Karpas-422 (cell line): ENCODE measurements at places on chromosomes 2 and 18. TPM values are rescaled to one million over a fixed set of nuclear protein-coding genes. Genes with fewer than 3 reads are reported as not detected.

The ZNF2 gene
- total RNA-seq, result 3.8 and 7.1 TPM in 2 replicates

The ARHGEF33 gene
- total RNA-seq, result 0.18 TPM in 1 of 2 replicates, not detected in the other

DNA sequence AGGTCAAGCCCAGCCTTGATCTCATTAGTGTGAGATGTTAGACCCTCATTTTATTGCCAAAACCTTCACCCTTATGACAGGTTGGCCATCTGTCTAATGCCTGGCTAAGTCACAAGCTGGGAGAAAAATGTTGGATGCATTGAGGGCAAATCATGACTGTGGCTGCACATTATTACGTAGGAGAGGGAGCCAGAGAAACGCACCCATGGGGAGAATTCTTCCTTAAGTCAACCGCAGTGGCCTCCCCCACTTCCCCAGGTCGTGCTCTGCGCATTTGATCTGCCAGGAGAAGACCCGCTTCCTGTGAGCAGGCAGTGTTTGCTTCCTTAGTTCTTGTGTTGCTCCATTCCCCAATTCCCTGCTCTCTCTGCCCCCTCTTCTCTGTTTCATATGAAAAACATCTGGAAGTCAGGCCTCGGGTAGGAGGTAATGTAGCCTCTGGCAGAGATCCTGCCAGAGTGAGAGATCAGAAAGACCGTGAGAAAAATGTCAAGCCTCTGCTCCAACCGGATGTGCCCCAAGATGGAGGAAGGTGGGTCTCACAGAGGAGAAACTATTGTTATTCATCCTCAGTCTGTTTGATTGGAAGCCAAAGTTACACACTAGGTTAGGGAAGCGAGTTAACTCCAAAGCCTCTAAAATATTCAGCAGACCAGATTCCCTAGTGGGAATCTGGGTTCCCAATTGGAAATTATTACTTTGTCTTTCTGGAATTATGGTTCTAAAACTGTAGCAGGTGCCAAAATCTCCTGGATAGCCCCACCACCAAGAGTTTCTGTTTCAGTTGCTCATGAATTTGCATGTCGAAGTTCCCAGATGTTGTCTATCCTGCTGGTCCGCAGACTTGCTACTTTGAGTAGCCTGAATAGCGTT lies 144.3 kb upstream of the PELI1 start:
- no peak overlapping the region for H3K27ac ChIP-seq
- no peaks in the 10 kb centered on the region for H3K36me3 ChIP-seq
- DNase-seq, result no peak
- H3K4me3 ChIP-seq, result no peak overlapping the region
- no peaks in the 10 kb centered on the region for H3K27me3 ChIP-seq

DNA sequence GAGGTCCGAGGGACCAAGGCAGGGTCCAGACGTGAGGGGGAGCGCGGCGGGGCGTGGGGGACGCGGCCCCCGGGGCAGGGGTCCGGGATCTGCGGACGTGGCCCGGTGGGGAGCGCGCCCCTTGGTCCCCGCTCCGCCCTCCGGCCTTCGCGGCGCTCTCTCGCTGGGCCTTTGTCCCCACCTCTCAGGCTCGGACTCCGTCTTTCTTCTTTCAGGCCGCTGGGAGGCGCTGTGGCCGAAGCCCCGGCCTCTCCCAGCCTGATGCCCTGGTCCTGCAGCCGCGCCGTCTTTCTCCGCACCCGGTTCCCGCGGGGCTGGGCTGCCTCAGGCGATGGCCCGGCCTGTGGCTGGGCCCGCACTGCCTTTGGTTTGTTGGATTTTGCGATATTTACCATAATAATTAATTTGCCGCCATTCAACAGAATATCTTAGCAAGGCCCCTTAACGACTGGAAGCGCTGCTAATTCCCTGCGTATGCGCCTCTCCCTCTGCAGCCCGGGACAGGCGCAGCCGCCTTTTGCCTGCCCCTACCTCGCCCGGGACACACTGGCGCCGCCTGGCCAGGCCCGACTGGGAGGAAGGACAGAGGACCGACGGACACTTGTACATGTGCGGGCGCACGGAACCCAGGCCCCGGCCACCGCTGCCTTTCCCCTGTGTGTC lies 10.8 kb downstream of the SIX3 start:
- H3K27me3 ChIP-seq, result no peaks in the 10 kb centered on the region
- no peak overlapping the region for H3K4me3 ChIP-seq
- no peaks in the 10 kb centered on the region for H3K36me3 ChIP-seq
- DNase-seq, result peak; percentile 57

The NOSTRIN gene
- total RNA-seq, result not detected in 2 replicates

GRCh38 chr2:45919711-45920111 lies 268.2 kb downstream of the PRKCE start:
- H3K27me3 ChIP-seq, result no peaks in the 10 kb centered on the region
- no peak overlapping the region for H3K4me3 ChIP-seq
- peaks cover 11% of the 10 kb centered on the region for H3K36me3 ChIP-seq
- peaks cover 23% of the 10 kb centered on the region for H3K4me1 ChIP-seq
- DNase-seq, result no peak

DNA sequence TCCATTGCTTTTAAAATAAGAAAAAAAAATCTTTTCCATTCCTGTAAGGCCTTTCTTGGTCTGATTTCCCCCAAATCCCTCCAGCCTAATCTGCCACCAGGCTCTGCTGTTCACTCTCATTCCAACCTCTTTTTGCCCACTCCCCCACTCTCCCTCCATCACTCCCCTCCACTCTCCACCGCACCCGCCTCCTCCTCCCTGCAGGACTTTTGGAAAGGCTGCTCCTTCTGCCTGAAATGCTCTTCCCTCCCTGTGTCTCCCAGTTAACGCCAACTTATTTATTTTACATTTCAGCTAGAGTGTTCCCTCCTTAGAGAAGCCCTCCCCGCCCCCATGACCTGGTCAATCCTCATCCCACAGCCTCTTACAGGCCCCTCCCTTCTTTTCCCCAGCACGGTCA lies 4.7 kb upstream of the WNT6 start:
- no peaks in the 10 kb centered on the region for H3K27me3 ChIP-seq
- DNase-seq, result no peak
- H3K4me1 ChIP-seq, result no peaks in the 10 kb centered on the region

GRCh38 chr2:191500884-191501560 lies 176.9 kb upstream of the NABP1 start:
- H3K4me3 ChIP-seq, result no peak overlapping the region
- no peaks in the 10 kb centered on the region for H3K36me3 ChIP-seq
- no peaks in the 10 kb centered on the region for H3K4me1 ChIP-seq
- no peak for DNase-seq
- H3K27ac ChIP-seq, result no peak overlapping the region
- no peaks in the 10 kb centered on the region for H3K27me3 ChIP-seq

GRCh38 chr2:151374436-151374835 lies 17.0 kb downstream of the TNFAIP6 start:
- H3K27me3 ChIP-seq, result no peaks in the 10 kb centered on the region
- no peak overlapping the region for H3K4me3 ChIP-seq
- no peak for DNase-seq
- no peaks in the 10 kb centered on the region for H3K4me1 ChIP-seq

DNA sequence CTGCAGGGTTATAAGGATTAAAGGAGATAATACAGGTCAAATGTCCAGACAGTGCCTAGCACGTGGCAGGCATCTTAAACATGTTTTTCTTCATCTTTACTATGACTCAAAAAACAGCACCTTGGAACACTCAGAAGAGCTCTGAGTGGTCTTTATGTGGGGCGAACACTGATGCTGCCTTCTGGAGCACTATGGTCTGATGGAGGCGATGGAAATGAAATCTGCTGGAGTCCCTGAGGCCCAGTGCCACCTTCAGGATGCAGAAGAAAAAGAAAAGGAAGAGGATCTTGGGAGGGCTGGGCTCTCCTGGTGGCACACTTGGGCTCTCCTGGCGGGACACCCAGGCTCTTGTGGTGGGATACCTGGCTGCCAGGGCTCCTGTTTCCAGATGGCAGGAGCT lies 171.8 kb downstream of the EIPR1 start:
- no peaks in the 10 kb centered on the region for H3K36me3 ChIP-seq
- no peaks in the 10 kb centered on the region for H3K4me1 ChIP-seq
- H3K27me3 ChIP-seq, result no peaks in the 10 kb centered on the region
- no peak overlapping the region for H3K27ac ChIP-seq

The PARD3B gene
- not detected in 2 replicates for total RNA-seq
